Type B pancreatic cell (in vitro differentiated cells): ENCODE measurements at places on chromosomes 13 and 19. TPM values are rescaled to one million over a fixed set of nuclear protein-coding genes. Genes with fewer than 3 reads are reported as not detected.

Gene ENOX1
- 2.0 and 7.5 TPM in 2 replicates for total RNA-seq

DNA sequence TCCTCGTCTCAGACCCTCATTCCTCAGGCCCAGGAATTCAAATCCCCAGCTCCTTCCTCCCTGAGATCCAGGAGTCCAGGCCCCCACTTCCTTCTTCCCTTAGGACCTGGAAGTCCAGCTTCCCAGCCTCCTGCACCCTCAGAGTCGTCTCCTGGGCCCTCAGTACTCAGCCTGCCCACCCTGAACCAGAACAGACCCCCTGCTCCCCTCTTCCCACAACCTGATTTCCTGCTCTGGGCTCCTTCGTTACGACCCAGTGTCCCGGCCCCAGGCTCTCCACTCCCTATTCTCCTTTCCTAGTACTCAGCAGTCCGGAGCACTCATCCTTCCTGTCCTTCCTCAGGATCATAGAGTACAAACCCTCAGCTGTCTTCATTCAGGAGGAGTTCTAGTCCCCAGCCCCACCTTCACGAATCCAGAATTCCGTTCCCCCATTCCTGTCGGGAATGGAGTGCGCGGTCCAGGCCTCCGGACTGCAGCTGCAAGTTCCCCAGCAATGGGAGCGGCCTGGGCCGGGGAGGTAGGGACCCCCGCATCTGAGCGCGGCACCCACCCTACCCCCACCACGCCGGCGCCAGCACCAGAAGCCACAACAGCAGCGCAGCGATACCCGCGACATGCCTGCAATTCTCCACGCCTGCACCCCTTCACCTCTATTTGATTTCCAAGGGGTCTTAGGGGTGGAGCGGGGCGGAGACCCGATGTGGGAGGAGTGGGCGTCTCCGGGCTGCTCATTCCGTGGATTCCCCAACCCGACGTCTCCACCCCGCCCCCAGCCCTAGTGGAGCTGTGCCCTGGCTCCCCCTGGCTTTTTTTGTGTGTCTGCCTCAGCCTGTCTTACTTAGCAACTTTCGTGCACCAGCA is 12.7 kb downstream of the EGLN2 start:
- no peak for DNase-seq

Gene FAM83E
- 6.1 and 8.1 TPM in 2 replicates for total RNA-seq

DNA sequence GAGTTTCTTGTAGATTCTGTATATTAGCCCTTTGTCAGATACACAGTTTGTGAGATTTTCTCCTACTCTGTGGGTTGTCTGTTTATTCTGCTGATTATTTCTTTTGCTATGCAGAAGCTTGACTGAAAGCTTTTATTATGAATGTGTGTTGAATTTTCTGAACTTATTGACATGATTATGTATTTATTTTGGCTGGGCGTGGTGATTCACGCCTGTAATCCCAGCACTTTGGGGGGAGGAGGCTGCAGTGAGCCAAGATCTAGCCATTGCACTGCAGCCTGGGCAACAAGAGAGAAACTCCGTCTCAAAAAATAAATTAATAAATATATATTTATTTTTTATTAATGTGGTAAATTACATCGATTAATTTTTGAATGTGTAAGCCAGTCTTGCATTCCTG is 78.9 kb downstream of the DNAJC15 start:
- no peak for DNase-seq

- DNase-seq, result no peak
Observed at GRCh38 chr19:34847393-34847792, 74.4 kb upstream of the ZNF599 start.

DNA sequence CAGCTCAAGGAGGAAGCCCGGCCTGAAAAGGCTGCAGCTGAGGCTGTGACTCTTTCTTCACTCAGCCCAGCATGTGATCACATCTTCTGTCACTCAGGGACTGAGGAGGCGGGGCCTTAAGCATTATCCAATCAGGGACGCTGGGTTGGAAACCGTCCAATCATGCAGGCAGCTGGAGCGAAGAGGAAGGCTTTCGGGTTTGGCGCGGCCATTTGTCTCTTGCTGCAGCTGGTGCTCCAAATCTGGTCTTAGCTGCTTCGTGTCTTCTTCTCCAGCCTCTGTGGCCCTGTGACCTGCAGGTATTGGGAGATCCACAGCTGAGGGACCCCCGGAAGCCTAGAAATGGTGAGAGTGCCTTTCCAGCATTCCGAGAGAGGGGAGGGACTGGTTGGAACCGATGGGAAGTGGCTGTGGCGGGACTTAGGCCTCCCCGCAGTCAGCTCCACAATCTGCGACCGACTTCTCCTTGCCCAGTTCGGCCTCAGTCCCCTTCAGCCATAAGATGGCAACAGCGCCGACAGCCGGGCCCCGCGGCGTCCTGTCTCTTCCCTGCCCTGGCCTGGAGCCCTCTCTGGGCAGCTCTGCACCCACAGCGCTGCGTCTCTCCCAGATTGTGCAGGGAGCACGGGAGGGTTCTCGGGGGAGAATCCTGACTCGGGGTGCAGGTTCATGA is at the start of gene ZNF90:
TSS of gene ZNF90 (plus strand) at position 210 of the 673 bp plus-strand sequence. CDS start at position 343, 133 bp downstream.
- DNase-seq, result peak; percentile 89

- no peak for DNase-seq
Observed at GRCh38 chr13:79121286-79121685, 284.8 kb downstream of the RBM26 start.

- no peak for DNase-seq
Observed at GRCh38 chr19:16921766-16922591, 33.2 kb downstream of the F2RL3 start.
